ENCODE measurements at places on chromosomes 7 and 10.

DNA sequence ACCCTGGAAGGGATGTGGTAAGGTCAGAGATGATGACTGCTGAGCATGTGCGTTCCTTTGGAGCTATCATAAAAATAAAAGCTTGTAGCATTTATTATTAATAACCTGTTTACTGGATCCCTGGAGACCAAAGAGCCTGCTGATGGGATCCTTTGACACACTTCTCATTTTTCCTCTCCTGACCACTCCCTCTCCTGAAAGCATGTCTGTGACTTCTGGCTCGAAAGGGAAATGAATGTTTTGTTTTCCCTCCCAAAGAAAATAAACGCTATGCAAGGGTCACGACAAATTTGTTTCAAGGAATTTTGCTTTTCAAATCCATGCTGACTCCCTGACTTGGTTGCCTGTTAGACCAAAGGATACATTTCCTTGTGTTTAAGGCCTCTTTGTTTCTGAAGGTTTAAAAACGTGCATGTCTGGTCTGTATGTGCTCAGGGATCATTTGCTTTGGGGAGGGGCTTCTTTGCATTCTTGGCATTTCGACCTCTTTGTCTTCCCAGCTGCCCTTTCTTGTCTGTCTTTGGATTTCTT, 185.1 kb upstream of the AGK start:
- no peak overlapping the region for H3K27ac ChIP-seq
- no peaks in the 10 kb centered on the region for H3K27me3 ChIP-seq
- H3K36me3 ChIP-seq, result no peaks in the 10 kb centered on the region
- no peak overlapping the region for H3K4me3 ChIP-seq
- no peak for DNase-seq
- H3K4me1 ChIP-seq, result no peaks in the 10 kb centered on the region

DNA sequence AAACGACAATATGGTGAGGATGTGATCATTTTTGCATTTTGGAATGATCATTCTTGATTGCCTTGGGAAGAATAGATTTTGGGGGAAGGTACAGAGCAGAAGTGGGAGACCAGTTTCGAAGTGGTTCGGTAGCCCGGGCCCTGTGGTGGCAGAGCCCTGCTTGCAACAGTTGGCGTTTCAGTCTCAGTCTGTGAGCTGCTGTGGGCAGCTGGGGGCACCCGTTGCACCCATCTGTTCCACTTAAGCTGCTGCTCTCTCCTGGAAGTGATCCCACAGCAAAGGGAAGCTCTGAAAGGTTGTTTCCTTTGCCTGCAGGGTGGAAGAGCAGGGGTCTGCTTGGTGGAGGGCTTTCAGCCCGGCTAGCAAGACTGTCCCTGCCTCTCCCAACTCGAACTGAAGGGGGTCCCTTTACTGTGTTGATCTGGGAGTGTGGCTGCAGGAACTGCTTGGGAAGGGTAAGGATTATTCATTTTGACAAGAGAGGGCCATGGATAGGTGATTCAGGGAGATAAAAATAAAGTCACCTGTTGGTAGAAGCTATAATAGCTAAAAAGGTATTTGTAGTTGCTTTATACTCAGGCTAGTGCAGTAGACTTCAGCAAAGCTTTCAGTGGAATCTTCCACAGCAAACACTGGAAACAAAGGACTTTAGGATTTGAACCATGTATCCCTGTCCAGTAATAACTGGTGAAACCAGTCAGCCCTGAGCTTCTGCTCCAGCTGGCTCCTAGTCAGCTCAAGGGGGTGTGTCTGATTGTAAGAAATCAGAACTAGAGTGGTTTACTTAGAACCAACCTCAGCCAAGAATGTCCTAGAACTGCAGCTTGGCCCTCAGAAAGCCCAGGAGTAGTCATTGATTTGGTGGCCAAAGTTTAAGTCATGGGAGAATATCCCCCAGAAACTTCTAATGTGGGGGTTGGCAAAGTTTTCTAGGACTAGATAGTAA, 53.1 kb upstream of the PDCD4 start:
- no peak overlapping the region for H3K27ac ChIP-seq
- no peak for DNase-seq
- H3K36me3 ChIP-seq, result no peaks in the 10 kb centered on the region
- no peak overlapping the region for H3K4me3 ChIP-seq

DNA sequence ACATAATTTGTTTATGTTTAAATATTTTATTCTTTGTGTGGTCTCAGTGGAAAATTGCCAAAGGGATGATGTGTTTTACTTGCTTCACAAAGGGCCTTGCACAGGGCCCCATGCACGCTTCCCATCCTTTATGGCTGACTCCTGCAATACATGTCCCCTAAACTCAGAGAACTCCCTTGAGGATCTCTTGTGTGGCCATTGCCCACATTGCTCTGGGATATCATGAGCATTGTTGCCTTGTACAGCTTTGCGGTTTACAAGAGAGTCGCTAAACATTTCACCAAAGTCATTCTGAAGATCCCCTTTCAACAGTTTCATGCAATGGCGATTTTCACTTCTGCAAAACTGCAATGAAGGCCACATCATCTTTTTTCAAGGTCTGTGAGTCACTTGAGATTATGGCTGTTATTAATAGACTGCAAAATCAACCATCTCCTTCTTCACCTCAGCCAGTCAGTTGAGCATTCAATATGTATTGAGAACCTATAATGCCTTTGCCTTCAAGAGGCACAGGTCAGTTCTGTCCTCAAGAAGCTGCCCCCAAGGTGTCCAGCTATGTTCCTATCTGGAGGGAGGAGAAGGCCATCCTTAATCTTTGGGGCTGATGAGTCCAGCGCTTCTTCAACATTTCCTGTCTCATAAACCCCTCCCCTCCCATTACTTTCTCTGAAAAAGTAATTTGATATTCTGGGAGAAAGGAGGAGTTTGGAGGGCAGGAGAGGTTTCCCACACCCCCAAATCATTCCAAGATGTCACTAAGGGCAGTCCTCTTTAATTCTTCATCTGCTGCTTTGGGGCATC, 108.1 kb downstream of the CCDC71L start:
- H3K27ac ChIP-seq, result no peak overlapping the region
- H3K4me1 ChIP-seq, result no peaks in the 10 kb centered on the region
- DNase-seq, result no peak
- no peaks in the 10 kb centered on the region for H3K36me3 ChIP-seq
- H3K4me3 ChIP-seq, result no peak overlapping the region

DNA sequence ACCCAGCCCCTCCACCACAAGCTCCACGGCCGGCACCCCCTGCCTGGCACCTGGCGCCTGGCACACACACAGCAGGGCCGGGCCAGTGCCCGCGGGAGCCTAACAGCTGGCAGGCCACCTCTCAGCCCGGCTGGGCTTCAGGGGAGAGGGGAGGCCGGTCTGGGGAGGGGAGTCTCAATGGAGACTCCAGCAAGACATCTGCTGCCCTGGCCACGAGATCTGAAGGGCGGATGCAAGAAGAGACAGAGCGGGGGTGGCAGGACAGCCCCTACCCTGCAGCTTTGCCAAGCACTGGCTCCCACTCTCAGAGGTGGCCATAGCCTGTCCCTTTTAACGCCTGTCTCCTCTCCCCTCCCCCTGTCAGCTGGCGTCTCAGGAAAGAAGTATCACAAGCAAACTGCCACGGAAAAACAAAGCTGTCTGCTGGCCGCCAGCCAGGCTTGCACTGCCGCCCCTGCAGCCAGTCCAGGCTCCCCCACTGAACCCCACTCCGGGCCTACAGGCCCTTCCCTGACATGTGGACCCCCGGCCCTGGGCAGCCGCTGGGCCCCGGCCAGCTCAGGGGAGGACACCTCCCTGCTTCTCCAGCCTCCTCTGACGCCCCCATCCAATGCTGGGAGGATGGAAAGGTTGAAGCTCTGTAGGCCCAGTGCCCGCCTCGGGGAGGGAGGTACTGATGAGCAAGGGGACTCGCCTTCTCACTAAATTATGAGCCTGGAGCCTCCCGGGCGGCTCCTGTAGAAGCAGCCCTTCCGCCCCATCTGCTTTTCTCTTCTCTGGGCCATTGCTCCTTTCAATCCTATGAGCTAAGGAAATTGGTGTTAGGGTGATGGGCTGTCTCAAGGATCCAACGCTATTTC, 178.4 kb downstream of the ARHGAP12 start:
- H3K27me3 ChIP-seq, result no peaks in the 10 kb centered on the region
- no peak overlapping the region for H3K27ac ChIP-seq
- H3K36me3 ChIP-seq, result no peaks in the 10 kb centered on the region

All from naive thymus-derived CD4-positive, alpha-beta T cell (primary cell).